Kidney epithelial cell (primary cell): ENCODE measurements at places on chromosomes 3 and 15. TPM values are rescaled to one million over a fixed set of nuclear protein-coding genes. Genes with fewer than 3 reads are reported as not detected.
A peak's percentile ranks its signal among the peaks of the same experiment; 100 is the strongest.

DNA sequence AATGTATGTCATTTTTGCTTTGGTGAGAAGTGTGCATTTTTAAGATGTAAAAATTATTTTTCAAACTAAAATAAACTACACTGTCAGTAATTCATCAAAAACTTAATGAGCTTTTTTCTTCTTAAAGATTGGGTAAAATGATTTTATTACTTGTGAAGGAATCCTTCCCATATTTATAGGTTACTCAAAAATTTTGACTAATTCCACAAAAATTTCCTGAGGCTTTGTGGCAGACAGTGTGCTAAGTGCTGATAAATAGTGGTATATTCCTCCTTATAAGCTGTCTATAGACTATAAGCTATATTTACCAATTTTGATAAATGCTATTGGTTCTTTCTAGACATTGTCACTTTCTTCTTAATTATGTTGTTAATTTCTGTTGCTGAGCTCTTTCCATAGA lies 284.5 kb upstream of the SEMA6D start:
- DNase-seq, result no peak

- DNase-seq, result peak; percentile 9
Measured at GRCh38 chr3:140953028-140953960, 11.7 kb downstream of the SLC25A36 start.

DNA sequence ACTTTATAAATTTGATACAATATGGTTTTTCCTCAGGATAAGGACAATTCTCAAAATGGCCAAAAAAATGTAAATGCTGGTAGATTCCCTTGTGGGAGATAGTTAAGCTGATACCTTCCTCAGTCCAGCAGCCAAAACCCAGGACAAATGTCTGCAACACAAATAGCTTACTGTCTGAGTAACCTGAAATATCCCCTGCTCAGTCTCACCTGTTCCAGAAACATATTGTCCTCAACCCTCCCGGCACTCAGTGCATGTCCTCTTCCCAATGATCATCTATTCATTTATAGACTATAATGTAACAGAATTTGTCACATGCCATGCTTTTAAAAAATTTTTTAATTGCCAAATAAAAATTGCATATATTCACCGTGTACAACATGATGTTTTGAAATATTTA lies 12.2 kb downstream of the RBSN start:
- DNase-seq, result no peak

GRCh38 chr15:25763954-25764353 lies 99.2 kb downstream of the ATP10A start:
- DNase-seq, result no peak

DNA sequence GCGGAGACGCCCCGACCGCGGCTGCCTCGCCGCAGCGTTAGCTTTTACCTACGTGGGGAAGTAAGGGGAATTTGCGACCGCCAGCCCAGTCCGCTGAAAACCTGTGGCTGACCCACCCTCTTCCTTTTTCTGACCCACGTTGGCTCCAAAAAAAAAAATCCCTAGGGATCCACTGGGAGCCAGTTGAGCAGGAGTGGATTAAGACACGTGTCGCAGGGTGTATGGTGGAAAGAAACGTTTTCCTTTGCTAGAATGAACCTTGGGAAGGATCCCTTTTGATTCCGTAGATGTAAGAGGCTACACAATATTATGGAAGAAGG lies 575 bp upstream of the PCYT1A start:
- no peak for DNase-seq

DNA sequence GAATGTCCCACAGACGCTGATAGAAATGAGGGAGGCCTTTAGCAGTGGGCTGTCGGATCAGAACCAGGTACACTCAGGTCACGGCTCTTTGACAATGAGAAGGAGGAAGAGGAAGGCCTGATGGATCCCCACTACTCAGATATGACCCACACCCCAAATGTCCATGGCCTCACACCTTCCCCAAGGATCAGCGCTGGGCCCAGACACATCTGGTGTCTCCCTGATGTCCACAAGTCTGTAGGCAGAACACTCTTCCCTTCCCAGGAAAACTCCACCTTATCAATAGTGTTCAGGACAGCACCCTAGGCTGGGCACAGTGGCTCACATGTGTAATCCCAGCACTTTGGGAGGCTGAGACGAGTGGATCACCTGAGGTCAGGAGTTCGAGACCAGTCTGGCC lies 33.3 kb upstream of the SFMBT1 start:
- no peak for DNase-seq

DNA sequence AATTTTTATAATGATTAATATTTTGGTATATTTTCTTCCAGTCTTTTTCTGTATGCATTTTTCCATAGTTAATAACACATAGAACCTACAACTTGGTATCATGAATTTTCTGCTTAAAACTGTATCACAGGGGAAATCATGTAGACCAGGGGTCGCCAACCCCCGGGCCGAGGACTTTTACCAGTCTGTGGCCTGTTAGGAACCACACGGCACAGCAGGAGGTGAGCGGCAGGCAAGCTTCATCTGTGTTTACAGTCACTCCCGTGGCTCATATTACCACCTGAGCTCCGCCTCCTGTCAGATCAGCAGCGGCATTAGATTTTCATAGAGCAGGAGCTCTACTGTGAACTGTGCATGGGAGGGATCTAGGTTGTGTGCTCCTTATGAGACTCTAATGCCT lies 54.7 kb downstream of the RPL22L1 start:
- no peak for DNase-seq

- no peak for DNase-seq
Measured at GRCh38 chr3:77147836-77148578, 108.1 kb downstream of the ROBO2 start.

DNA sequence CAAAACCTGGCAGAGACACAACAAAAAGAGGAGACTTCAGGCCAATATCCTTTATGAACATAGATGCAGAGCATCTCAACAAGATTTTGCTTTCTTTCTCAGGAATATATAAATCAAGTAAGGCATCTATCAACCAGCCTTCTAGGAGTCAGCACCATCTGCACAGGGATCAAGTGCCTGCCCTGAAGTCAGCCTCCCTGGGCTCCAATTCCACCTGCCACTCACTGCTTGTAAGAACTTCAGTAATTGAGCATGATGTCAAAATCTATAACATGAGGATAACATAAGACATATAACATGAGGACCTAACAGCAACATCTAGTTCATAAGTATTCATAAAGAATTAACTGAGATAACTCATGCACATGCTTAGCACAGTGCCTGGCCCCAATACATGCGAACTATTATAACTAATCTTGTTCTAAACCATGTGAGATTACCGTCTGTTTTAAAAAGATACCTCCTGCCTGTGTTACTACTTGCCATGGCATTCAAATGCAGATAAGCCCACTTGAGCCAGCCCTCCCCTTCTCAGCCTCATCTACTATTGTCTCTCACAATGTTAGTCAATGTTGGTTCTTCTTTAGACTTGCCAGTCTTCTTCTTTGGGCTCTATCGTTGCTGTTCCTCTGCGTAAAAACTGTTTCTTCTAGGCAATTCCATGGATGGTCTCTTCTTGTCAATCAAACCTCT lies 91.6 kb downstream of the PLD1 start:
- DNase-seq, result no peak

- DNase-seq, result no peak
Measured at GRCh38 chr3:69774029-69774428, 34.8 kb downstream of the MITF start.

- DNase-seq, result no peak
Measured at GRCh38 chr15:66253418-66254088, at the start of gene MEGF11. TSS of gene MEGF11 (minus strand) at chr15:66253750. CDS start at chr15:66128403, 125,347 bp downstream.

- DNase-seq, result no peak
Measured at GRCh38 chr3:36562945-36563344, 182.6 kb downstream of the STAC start.

DNA sequence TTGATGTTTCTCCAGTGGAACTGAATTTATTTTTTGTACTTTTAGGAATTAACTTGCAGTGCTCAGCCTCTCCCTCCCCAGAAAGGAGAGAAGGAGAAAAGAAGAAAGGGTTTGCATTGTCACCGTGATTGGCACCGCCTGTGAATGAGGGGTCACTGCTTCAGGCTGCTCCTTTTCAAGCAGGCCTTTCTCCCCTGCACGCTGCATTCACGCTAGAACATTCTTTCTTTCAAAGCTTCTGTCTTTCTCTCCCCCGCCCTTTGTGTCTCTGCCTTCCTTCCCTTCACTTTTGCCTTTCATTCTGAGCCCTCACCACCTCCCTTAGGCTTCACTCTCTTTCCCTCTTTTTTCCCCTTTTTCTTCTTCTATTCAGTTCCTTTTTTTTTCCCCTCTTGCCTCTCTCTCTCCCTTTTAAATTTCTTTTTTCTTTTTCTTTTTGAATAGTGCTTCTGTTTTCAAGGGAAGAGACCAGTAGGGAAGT lies 42.4 kb downstream of the ZNF710 start:
- DNase-seq, result no peak

- no peak for DNase-seq
Measured at GRCh38 chr3:23481616-23482278, 278.6 kb downstream of the UBE2E2 start.

GRCh38 chr3:111828530-111828929 lies 30.5 kb upstream of the PHLDB2 start:
- DNase-seq, result no peak

GRCh38 chr3:15636028-15636709 lies 34.6 kb downstream of the BTD start:
- no peak for DNase-seq

DNA sequence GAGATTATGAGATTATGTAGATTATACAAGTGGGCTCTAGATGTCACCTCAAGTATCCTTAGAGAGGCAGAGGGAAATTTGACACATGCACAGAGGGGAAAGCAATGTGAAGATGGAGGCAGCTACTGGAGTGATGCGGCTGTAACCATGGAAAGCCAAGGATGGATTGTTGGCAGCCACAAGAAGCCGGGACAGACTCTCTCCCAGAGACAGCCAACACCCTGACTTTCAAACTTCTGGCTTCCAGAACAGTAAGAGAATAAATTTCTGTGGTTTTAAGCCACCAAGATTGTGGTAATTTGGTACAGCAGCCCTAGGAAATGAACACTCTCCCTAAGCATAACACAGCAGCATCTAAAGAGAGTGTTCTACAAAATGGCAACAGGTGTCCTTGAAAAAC lies 34.4 kb upstream of the PRICKLE2 start:
- DNase-seq, result no peak

- DNase-seq, result no peak
Measured at GRCh38 chr3:183070892-183071291, 28.4 kb downstream of the MCCC1 start.

GRCh38 chr15:63238796-63239195 lies 38.6 kb upstream of the APH1B start:
- DNase-seq, result no peak

- no peak for DNase-seq
Measured at GRCh38 chr3:101791778-101792177, 12.8 kb downstream of the NXPE3 start.

GRCh38 chr3:31167666-31168065 lies 273.2 kb upstream of the GADL1 start:
- DNase-seq, result no peak

DNA sequence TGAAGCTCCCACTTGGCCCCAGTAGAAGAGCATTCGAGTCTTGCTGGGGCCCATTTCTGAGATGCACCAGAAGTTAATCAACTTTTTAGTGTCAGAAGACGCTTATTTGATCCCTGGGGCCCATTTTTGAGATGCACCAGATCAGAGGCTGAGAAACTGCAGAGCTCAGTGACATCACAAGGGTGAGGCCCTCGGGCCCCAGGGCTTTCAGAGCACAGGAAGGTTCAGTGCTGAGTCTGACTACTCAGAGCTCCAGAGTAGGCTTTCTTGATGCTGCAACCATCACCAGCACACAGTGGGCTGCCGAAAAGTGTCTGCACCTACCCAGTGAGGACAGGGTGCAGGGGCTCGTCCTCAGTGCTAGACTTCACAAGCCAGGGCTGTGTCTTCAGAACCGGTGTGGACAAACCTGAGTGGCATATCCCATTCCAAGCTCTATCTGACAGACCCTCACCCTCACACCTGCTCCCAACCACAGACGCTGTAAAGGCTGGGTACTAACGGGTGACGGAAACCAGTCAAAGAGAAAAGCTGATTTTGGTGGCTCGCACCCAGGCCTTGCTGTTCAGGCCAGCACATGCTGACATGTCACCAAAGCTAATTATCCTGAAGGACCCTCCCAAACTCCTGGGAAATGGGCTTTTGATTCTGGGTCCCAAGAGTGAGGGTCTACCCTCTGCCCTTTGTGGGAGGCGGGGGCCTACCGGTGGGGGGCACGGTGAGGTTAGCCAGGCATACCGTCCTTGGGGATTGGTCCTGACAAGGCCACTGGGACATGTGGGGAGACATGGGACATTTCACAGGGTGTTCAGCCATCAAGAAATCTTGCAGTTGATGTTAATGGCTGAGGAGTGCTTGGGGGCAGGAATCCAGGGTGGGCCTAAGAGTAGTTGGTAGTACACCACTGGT lies 83.0 kb downstream of the PDCD6IP start:
- no peak for DNase-seq

- DNase-seq, result no peak
Measured at GRCh38 chr3:29374226-29374625, 93.4 kb downstream of the RBMS3 start.

DNA sequence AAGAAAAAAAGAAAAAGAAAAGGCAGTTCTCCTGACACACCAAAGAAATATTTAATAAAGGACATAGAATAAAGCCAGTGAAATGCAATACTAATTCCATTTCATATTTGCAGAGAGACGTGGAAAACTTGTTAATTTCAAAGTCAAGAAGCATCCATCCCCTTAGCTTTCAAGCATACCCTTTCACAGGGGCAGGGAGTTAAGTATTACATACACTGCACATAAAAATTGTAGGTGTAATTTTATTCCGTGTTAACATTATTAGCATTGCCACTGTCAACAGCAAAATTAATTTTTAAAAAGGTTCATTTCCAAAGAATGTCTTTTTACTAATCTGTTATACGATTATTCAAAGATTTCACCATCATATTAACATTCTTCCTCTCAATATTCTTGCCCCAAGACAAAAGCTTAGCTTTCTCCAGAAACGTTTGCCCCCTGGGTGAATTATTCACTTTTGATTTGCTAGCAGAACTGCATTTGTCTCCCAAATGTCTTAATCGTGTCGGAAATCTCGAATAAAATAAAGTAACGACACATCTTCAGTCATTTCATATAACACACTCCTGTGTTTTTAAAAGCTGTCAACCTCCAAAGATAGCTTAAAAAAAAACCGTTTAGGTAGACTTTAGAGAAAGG lies 517.9 kb downstream of the MECOM start:
- DNase-seq, result no peak

Gene CORO2B
- total RNA-seq, result 17.9 and 19.8 TPM in 2 replicates

Gene SERPINI2
- not detected in 2 replicates for total RNA-seq

Gene DUOXA2
- not detected in 2 replicates for total RNA-seq

Gene CLEC3B
- total RNA-seq, result not detected in 2 replicates

Gene IL5RA
- total RNA-seq, result not detected in 2 replicates

Gene GOLGA6L10
- total RNA-seq, result 0.82 and 0.84 TPM in 2 replicates

Gene XCR1
- total RNA-seq, result not detected in 2 replicates

Gene KLHDC8B
- total RNA-seq, result 6.4 and 10.1 TPM in 2 replicates

Gene ATP10A
- total RNA-seq, result 7.6 and 8.0 TPM in 2 replicates

Gene GABRB3
- total RNA-seq, result 0.21 and 0.96 TPM in 2 replicates

Gene MEGF11
- total RNA-seq, result 0.55 and 0.63 TPM in 2 replicates

Gene KNL1
- total RNA-seq, result 3.2 and 3.8 TPM in 2 replicates

Gene SHQ1
- 17.8 and 18.6 TPM in 2 replicates for total RNA-seq

Gene TUSC7
- total RNA-seq, result not detected in 2 replicates
